ENCODE measurements at places on chromosomes 2 and 18.
A peak's percentile ranks its signal among the peaks of the same experiment; 100 is the strongest.

- no peak for DNase-seq
Measured at GRCh38 chr2:157244691-157245090, 12.8 kb upstream of the GALNT5 start.

DNA sequence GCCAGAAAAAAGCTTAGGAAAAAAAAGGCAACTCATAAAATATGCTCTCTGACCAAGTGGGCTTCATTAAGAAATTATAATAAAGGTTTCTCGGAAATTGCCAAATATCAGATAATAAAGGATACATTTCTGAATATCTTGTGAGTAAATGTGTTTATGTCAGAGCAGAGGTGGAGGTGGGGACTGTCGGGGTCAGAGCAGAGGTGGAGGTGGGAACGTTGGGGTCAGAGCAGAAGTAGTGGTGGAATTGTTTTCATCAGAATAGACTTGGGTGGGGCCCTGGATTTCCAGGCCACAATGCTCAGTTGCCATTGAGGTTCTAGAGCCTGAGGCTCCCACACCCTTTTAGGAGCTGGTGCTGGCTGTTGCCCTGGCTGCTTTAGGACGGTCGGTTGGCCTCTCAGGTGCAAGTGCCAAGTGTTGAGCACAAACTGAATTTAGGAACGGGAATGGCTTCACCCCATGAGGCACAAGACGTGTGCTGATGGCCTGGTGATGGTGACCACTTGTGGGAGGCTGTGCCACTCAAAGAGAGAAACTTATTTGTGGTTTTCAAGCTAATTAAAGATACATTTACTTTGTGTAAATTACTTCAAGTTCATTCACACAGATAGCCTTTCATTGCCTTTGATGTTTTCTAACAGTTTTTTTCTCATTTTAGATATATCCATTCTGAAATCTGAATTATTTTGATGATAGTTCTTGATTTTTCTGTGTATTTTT lies 131.5 kb downstream of the ATP9B start:
- no peak for DNase-seq

DNA sequence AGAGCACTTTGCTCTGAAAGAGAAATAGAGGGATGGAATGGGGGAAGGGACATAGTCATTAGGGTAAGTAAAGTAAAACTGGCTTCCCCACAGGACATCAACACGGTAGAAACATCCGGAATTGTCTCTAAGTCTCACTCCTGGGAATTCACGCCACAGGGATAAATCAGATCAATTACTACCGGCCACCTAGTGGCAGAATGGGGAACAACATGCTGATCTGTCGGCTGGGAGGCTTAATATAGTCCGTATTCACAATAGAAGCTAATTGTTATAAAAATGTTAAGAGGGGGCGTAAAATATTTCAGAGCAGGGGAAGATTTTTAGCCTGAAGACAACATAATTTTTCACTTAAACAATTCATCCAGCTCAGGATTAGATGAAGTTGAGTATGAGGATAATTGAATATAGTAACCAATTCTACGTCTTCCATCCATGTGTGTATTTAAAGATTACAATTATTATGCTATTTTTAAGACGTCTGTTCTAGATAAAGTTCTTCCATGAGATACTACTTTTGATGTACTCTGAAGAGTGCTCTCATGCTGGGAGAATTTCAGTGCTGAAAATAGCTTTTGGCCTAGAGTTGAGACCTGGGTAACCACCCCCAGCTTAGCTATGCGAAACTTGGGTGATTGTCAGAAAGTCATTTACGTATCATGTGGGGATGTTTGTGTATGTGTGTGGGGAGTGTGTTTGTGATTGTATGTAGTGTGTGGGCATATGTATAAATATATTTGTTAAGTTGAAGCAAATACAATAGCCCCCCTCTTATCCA lies 65.7 kb downstream of the LRRTM1 start:
- DNase-seq, result no peak

DNA sequence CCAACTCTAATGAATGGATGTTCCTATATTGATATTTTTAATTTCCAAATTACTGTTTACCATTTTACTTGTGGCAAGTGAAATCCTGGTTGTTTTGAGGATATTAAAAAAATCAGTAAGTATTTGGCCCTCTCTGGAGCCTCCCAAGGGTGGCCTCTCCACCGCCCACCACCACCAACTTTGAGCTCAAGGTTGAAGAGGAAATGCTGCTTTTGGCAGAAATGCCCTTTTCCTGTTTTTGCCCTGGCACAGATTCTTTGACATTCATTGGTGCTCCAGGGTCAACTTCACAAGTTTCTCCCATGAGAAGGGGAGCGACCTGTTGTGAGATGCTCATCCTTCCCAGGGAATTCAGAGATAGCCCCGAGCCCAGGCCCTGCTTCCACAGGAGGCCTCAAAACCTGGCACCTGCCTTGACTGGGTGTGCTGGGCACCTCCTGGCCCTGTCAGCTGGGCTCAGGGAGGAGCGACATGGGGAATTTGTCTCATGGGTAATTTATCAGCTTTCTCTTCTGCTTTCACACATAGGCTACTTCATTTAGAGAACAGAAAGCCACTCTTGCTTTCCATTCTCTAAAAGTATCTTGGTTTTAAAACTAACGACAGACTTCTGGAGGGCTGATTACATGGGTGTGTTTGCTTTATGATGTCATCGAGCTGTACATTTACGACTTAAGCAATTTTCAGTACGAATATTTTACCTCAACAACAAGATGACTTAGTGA lies 6.9 kb downstream of the CD8A start:
- DNase-seq, result no peak

DNA sequence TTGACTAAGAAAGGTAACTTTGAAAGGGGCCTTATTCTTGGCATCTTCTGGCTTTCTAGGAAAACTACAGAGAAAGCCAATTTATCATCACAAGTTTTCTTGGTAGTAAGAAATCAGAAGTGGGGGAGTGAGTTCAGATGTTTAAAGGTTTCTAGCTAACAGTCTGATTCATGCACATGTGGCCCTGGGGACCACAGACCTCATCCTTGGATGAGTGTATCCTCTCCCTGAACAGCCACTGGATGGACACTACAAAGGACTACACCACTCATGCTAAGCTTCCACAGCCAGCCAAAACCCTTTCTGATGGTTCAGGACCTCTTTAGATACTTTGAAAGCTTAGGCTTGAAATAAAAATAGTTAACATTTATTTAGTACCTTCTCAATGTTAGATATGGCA lies 218.3 kb upstream of the STK17B start:
- DNase-seq, result no peak

DNA sequence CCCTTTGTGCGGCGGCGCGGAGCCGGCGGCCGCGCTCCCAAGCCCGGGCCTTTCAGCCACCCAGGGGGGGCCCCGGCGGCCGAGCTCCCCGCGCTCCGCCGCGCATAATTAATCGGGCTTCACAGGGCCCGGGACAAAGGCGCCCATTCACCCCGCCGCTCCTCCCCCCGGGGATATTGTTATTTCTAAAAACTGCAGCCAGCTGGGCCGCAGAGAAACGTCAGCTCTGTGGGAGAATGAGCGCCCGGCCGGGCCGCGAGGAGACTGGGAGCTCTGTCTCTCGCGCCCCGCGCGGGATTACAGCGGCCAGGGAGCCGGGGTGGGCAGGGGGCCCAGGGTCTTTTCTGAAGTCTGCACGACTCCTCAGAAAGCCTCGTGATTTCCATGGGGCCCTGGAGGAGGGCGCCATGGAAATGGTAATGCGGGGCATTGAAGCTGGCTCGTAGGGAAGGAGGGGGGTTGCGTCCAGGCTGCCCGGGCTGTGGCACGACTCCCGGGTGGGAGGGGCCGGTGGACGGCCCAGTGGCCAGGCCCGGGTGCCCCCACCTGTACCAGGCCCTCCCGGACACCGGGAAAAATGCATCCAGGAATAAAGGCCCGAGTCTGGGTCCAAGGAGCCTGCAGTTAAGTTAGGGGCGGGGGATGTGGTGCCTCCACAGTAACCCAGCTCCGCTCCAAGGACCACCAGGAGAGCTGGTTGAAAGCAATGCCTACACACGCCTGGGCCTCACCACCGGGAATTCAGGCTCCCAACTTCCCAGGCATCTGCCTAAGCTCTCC lies 125.3 kb downstream of the ZFP36L2 start:
- DNase-seq, result no peak

DNA sequence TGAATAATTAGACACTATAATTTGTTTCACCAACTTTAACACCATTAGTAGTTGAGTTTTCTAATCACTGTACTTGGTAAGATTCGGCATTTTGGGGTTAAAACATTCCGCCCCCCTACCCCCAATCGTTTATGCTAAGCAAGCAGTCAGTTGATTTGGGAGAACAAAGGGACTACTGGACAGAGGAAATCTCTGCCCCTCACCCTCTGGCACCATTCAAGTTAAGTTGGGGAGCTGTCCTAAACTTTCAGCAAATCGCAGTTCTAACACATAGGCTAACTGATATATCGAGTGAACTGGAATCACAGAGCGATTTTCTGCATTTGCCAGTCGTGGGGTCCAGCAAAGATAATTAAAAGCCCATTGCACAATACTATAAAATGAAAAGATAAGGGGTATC lies 5.6 kb downstream of the KLF7 start:
- DNase-seq, result peak; percentile 51

GRCh38 chr2:65061146-65061909 lies 5.1 kb downstream of the CEP68 start:
- DNase-seq, result no peak

DNA sequence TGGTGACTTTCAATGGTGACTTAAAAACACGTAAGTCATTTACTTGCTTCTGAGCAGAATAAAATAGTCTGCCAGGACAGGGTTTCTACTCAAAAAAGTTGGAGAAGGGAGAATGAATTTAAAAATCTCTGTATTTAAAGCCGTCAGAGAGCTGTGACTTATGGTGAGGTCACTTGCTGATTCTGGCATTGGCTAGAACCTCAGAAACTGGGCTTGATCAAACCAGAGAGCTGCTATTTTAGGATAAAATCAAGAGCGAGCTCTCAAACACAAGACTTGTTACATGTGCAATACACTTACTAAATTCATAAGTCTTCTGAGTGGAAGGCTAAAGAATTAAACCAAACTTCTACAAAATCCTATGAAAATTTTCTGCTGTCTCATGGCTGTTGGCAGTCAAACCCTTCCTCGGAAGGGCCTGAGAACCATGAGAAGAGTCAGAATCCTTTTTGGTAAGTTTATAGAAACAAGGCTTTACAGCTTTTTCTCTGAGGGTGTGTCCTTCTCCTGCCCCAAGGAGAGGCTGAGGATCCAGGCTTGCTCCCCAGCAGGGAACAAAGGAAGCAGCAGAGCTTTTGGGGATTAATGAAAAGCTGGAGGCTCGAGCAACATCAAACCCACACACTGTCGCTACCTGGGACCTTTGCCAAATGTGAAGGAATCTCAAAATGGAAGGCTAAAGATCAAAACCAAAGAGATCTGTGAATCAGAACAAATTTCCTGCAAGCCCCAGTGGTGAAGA lies 816.4 kb downstream of the SOCS6 start:
- DNase-seq, result peak; percentile 1

DNA sequence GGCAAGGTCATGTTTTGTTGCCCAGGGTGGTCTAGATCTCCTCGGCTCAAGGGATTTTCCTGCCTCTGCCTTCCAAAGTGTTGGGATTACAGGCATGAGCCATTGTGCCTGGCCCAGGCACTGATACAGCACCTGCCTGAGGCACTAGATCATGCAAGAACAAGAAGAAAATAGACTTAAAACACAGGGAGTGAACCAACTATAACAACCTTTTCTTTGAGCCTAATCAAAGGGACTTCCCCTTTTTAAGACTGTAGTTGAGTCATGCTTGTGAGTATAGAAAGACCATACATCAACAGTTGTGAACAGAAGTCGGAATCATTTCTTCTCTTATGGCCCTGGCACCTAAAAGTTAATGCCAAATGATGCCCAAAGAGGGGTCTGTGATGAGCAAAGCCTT lies 47.9 kb upstream of the MAPRE2 start:
- DNase-seq, result no peak

- no peak for DNase-seq
Measured at GRCh38 chr18:75343389-75343788, 84.1 kb downstream of the SMIM21 start.

DNA sequence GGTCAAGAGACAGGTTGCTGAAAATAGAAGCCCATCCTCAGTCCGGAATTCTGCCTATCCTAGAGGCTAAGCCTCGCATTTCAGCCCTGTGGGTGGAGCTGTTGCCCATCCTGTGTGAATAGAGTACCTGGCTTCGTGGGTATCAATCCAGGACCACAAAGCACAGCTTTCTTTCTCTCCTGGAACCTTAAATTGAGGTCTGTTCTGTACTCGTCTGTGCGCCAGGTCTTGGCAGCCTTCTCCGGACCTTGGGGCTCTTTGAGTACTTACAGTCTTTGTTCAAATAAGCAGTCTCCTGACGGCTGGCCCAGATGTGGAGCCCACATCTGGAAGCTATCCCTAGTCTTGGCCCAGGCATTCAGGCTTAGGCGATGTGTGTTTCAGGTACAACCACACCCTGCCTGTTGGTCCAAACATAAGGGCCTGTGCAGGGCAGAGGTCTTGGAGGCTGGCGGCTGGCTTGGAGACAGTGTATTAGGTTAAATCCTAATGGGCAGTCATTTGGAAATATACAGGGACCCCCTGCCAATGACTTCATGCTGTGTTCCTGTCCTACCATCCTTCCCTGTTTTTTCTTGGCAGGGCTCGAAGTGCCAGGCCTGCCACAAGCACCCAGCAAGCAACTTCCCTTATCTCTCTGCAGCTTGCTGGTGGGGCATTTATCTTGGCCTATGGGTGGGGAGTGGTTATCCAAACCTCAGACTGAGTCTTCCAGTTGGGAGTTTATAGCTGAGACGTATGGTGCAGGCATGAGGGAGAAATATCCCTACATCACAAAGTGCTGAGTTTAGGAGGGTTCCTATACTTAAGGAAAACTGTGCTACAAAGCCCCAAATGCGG lies 294.1 kb downstream of the BCL2 start:
- peak; percentile 30 for DNase-seq

- DNase-seq, result no peak
Measured at GRCh38 chr2:226887940-226888339, 52.1 kb downstream of the RHBDD1 start.

- peak; percentile 57 for DNase-seq
Measured at GRCh38 chr18:79570266-79571201, 109.1 kb upstream of the CTDP1 start.

DNA sequence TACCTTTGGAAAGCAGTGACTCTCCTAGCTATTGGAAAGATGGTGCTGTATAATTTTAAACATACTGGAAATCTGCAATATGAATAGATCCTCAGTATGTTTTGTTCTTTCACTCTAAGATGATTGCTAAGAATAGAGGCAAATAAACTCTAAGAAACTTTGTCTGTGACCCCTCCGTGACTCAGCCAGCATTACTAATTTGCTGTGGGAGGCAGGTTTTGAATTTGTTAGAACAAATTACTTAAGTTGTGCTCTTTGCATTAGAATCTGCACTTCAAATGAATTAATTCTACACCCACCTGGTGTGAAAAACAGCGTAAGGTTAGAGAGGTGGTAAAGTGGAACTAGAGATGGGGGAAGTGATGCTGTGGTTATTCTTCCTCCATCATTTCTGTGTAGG lies 142.2 kb downstream of the RAPGEF4 start:
- DNase-seq, result no peak

- no peak for DNase-seq
Measured at GRCh38 chr2:45919711-45920111, 268.2 kb downstream of the PRKCE start.

GRCh38 chr2:31414601-31415241 lies at the start of gene XDH:
XDH (minus strand) TSS chr2:31414742; CDS start chr2:31414666, 76 bp downstream.
- no peak for DNase-seq

- DNase-seq, result no peak
Measured at GRCh38 chr2:95317665-95318425, 20.7 kb downstream of the KCNIP3 start.

- DNase-seq, result no peak
Measured at GRCh38 chr2:118698564-118698963, 148.9 kb downstream of the EN1 start.
